ENCODE measurements at places on chromosomes 1 and 21. TPM values are rescaled to one million over a fixed set of nuclear protein-coding genes. Genes with fewer than 3 reads are reported as not detected.

COL6A1 gene
- total RNA-seq: 447 TPM

GOLT1A gene
- not detected for total RNA-seq

S100A12 gene
- not detected for total RNA-seq

PKNOX1 gene
- total RNA-seq: 9.1 TPM

SWT1 gene
- 1.3 TPM for total RNA-seq

FMOD gene
- total RNA-seq: 0.25 TPM

OLIG1 gene
- not detected for total RNA-seq

CRYBG2 gene
- total RNA-seq: 0.25 TPM

FMO4 gene
- 1.0 TPM for total RNA-seq

ZMYND12 gene
- 1.9 TPM for total RNA-seq

TSPEAR gene
- not detected for total RNA-seq

LCE3D gene
- not detected for total RNA-seq

JAM2 gene
- 0.13 TPM for total RNA-seq

GREM2 gene
- 0.13 TPM for total RNA-seq

LCE1E gene
- total RNA-seq: not detected

TMEM82 gene
- not detected for total RNA-seq

LAMB3 gene
- total RNA-seq: 6.2 TPM

ADAMTS1 gene
- total RNA-seq: 28.4 TPM

UBL4B gene
- not detected for total RNA-seq

ZNF683 gene
- not detected for total RNA-seq

FMO5 gene
- 0.16 TPM for total RNA-seq

GMEB1 gene
- 5.3 TPM for total RNA-seq

HECTD3 gene
- 34.4 TPM for total RNA-seq

KRTAP19-3 gene
- not detected for total RNA-seq

ARTN gene
- not detected for total RNA-seq

PTGS2 gene
- total RNA-seq: 0.38 TPM

MYOG gene
- total RNA-seq: not detected

ZBTB21 gene
- total RNA-seq: 6.2 TPM

PPM1J gene
- total RNA-seq: 2.3 TPM

EPHA2 gene
- total RNA-seq: 175 TPM

GPR157 gene
- 2.4 TPM for total RNA-seq

PLD5 gene
- total RNA-seq: not detected

AMY2A gene
- total RNA-seq: not detected

BARHL2 gene
- not detected for total RNA-seq

PGLYRP3 gene
- not detected for total RNA-seq

IGSF3 gene
- 30.8 TPM for total RNA-seq

KRTAP20-1 gene
- total RNA-seq: not detected

MMP23B gene
- 55.1 TPM for total RNA-seq

TNFRSF1B gene
- 0.16 TPM for total RNA-seq

TNFRSF8 gene
- total RNA-seq: 0.16 TPM

CASP9 gene
- total RNA-seq: 16.0 TPM

IQCC gene
- total RNA-seq: 1.0 TPM

EPHA10 gene
- total RNA-seq: not detected

ZSWIM5 gene
- total RNA-seq: 0.63 TPM

PAPPA2 gene
- total RNA-seq: 0.16 TPM

CD160 gene
- total RNA-seq: not detected

NEGR1 gene
- 7.5 TPM for total RNA-seq

C1QC gene
- not detected for total RNA-seq

ESPN gene
- 0.25 TPM for total RNA-seq

INTS3 gene
- 39.3 TPM for total RNA-seq

BEST4 gene
- 0.38 TPM for total RNA-seq

HLX gene
- 3.9 TPM for total RNA-seq

MSH4 gene
- not detected for total RNA-seq

RUNX3 gene
- total RNA-seq: not detected

AUNIP gene
- 1.1 TPM for total RNA-seq

NBPF1 gene
- 7.2 TPM for total RNA-seq

CELA2B gene
- not detected for total RNA-seq

PARS2 gene
- total RNA-seq: 5.5 TPM

All from mesangial cell (primary cell).